ENCODE measurements at places on chromosomes 1 and 21. TPM values are rescaled to one million over a fixed set of nuclear protein-coding genes. Genes with fewer than 3 reads are reported as not detected.

DNA sequence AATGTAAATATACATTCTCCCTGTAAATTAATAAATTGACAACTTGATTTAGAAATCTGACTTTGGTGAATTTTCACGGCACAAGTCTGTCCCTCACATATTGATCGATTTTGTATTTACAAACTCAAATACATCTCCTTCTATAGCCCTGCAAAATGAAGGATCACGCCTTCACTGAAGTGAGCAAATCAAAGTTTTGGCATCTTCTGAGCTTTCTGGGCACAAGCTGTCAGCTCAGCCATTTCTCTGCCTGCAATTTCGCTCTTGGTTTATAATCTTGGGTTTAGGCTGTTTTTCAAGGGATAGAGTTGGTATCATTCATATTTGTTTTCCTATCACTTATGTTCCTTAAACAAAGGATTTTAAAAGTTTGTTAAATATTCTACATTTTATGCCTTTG lies 25.8 kb downstream of the ANP32E start:
- DNase-seq, result no peak

GRCh38 chr1:230145953-230146476 lies 79.0 kb downstream of the GALNT2 start:
- no peak for DNase-seq

DNA sequence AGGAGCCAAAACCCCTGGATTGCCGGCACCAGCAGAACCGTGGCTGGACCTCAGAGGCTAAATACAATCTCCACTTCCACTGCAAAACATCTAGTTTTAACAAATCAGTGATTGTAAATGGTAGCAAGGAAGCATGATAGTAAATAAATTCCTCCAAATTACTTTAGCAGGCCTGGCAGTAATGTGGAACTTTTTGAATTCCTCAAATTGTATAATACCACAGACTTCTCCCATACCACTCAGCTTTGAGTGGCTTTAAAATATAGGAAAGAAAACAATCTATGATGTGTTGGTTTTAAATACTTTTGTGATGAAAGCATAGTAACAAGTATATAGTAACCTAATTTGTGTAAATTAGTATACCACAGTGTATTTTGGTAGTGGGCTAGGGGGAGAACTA lies 34.1 kb downstream of the NIBAN1 start:
- DNase-seq, result no peak

GRCh38 chr1:16971341-16972188 lies 8.9 kb downstream of the MFAP2 start:
- DNase-seq, result no peak

GRCh38 chr21:21051109-21052055 lies 53.2 kb downstream of the NCAM2 start:
- no peak for DNase-seq

DNA sequence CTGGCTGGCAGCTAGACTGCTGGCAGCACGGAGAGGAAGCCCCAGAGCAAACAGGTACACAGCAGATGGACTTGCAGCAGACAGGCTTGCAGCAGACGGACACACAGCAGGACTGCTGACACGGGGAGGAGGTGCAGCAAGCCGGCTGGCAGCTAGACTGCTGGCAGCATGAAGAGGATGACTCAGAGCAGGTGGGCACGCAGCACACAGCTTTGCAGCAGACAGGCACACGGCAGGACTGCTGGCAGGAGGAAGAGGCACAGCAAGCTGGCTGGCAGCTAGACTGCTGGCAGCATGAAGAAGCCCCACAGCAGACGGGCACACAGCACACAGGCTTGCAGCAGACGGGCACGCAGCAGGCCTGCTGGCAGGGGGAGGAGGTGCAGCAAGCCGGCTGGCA lies 498 bp downstream of the KRTAP10-2 start:
- DNase-seq, result no peak

- no peak for DNase-seq
These were observed 38.4 kb downstream of the ACBD3 start for GRCh38 chr1:226148121-226148648.

DNA sequence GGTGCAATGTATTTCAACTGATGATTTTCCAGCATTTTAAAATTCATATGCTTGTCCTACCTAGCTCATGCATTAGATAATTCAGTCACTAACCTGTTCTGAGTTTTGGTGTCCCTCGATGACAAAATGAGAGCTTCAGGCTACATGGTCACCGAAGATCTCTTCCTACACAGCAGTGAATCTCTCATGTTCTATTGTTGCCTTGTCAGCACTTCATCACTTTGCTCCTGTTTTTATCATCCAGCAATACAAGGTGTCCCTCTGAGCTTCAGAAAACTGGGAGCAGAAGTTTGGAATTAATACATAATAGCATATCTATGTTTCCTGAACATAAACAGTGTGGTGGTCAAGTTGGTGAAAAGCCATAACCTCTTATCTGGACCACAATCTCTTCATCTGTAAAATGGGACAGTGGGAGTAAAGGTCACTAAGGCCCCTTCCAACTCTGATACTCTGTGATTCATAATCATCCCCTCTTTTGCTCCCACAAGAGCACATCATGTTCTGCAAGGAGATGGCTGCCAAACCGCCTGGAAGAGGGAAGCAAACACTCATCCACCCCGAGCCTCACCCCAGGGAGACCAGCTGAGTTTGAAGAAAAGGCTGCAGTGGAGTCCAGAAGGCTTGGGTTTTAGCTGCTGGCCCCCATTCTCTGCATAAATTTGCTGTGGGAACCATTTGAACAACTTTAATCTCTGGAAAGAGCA lies 137.9 kb upstream of the F3 start:
- peak; percentile 83 for DNase-seq

- no peak for DNase-seq
These were observed 23.7 kb upstream of the RCC1 start for GRCh38 chr1:28482138-28482537.

DNA sequence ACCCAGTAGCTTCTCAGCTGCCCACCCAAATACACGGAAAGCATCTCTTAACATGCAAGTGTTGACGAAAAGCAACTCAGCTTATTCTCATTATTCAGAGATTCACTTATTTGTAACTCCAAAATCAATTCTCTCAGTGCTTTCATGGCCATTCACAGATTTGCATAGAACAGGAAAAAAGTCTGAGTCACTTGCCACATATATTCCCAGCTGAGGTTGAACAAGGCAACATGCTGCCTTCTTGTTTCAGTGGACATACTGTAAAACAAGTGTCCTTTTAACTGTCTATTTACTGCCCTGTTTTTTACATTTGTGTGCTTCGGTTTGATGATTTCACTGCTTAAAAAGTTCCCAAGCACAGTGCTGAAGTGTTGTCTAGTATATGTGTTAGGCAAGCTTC lies 273.0 kb downstream of the LTN1 start:
- DNase-seq, result no peak

DNA sequence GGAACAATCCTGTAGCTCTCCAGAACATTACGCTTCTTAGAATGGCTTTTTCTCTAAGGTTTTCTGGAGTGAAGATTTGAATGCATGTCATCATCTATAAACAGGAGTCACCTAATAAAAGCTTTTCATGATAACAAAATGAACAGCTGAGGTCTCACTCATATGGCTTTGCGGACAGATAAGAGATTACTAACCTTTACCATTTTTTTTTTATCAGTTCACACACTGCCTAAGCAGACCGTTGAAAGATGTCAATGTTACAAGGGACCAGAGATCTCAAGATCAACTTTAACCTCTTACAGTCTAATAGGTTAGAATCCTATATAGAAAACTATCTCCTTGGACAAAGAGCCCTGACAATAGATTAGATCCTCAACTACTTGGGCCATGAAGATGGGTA lies 41.4 kb downstream of the SCMH1 start:
- DNase-seq, result no peak

DNA sequence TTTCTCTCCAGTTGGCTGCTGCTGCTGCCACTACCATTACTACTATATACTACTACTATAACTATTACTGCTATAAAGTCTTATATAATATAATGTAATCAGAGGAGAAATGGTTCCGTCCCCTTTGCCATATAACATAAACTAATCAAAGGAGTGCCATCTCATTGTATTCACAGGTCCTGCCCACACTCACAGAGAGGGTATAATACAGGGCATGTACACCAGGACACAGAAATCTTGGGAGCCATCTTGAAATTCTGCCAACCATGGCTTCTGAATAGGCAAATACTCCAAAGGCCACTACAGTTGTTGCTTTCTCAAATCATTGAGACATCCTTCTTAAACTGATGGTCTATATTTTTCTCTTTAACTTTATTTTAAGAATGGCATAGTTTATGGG lies 6.9 kb upstream of the ZRANB2 start:
- no peak for DNase-seq

GRCh38 chr1:16352842-16353535 lies 709 bp upstream of the FBXO42 start:
- no peak for DNase-seq

- DNase-seq, result no peak
These were observed 105.6 kb upstream of the SOD1 start for GRCh38 chr21:31553926-31554325.

DNA sequence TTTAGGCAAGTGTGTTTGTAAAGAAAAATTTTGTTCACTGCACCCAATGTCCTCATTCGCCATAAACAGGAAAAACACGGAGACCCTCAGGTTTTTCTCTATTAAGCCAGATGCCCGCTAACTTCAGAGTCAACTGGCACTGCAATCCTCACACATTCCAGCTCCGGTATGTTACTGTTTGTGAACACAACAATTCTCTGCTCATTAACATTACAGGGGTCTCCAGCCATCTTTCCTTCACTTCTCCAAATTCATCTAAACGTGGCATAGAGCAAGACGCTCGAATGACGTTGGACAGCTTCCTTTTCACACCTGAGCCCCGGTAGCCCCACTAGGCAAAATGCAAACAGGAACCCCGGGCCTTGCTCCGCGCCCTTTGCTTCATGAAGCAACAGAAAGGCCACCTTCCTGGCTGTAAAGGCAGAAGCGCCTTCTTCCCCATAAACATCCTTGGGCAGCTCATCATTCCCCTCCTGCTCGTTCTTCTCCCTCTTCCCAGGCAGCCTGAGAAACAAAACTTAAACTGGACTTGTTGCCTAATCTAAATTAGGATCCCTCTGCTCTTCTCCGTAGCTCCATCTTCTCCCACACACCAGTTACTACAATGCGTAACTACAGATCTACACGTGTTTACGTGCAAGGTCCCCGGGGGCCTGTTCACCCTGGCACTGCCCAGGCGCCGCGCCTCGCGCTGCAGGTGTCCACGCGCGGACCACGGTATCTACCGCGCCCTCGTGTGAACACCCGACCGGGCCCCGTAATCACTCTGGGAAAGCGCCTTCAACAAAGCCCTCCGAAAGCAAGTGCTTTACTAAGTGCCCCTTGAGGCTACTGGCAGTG lies 1.2 kb downstream of the LBR start:
- DNase-seq, result peak; percentile 65

ACP6 gene
- total RNA-seq, result 5.0 TPM

PPFIA4 gene
- 99.8 TPM for total RNA-seq

NBPF4 gene
- not detected for total RNA-seq

S100A5 gene
- not detected for total RNA-seq

SMIM12 gene
- total RNA-seq, result 66.5 TPM

COL16A1 gene
- total RNA-seq, result 8.0 TPM

MPL gene
- total RNA-seq, result not detected

LMX1A gene
- not detected for total RNA-seq
